NCI-H1105 (cell line): ENCODE measurements at places on chromosomes 7 and 10.

DNA sequence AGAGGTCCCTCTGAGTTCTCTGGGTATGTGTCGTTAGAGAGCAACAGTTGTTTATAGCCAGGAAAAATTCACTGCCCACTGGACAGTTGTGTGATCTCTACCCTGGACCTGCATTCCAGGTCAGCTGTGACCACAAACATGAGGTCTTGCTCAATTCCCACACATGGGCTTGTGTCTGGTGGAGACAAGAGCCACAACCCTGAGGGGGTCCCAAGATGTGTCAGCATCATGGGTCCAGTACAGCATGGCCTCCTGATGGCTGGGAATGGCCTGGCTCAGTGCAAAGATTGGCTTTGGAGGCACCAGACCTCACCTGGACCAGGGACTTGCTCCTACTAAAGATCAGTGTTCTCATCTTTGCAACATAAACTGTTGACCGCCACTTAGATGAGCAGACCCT lies 751.6 kb downstream of the GRID1 start:
- no peak for DNase-seq

DNA sequence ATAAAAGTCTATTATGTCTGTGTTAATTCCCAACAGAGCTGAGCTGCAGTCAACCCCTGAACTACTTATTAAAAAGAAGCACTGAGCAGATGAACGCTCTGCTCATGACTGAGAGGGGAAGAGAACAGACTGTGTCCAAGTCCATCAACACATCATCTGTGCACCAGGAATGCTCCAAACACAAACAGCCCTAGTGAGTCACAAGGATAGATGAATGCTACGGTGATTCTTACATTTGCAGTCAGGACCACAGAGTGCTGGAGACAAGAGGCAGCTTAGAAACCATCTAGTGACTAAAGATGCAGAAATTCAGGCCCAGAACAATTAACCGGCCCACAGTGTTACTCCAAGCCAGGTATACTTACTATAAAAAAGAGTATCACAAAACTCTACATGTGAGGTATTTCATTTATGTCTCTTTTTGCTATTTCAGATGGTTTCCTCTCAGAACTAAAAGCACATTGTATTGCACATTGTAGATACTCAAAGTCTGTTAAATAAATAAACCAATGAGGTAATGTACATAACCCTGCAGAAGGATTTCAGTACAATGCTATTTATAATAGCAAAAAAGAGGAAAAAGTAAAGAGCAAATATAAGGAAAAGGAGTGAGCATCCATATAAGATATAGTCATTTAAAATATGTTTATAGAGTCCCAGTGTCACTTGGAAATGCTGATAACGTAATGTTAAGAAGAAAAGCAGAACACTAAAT lies 159.2 kb downstream of the KCNMA1 start:
- DNase-seq: no peak

GRCh38 chr10:116427671-116428070 lies at the start of gene PNLIPRP3:
TSS of gene PNLIPRP3 (plus strand) at chr10:116427847. CDS start at chr10:116428013, 166 bp downstream.
- no peak for DNase-seq

DNA sequence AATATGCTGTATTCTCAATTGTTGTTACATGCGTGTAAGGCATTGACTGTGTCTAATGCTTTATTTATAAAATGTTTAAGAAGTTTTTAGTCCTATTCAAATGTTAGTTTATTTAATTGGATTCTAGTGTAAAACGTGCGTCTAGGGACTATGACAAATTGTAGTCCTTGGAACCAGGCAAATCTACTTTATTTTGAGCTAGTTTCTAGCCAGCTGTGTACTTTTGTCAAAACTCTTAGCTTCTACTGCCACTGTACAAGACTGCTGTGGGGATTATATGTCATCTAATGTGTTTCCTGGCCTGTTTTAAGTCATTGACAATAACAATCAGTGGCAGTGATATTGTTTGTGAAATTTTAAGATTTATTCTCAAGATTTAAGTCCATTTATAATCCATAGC lies 220.5 kb upstream of the SEMA3D start:
- no peak for DNase-seq

DNA sequence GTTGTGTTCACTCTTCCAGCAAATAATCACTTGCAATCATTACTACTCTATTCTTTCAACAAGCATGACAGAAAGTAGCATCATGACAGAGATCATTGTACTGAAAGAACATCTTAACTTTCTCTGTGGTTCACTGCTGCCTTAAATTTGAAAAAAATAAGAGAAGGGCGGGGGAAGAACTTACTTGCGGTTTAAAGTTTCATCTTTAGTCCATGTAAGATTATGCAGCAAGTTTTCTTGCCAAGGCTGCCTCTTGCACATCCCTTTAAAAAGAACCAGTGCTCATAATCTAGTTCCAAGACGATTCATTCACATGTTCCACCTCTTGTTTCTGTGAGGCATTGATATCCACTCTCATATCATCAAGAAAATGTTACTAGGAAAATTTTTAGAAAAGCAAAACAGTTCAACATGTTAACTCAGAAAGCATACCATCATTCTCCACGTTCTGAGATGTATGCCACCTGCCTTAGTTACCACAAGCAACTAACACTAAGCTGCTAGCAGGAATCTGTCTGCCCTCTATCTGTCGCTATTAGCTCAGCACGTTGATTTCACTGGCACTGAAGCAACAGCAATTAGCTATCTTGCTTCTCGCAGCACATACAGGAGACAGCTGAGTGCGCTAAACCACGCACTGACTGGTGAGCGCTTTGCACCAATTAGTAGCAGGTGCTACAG lies at the start of gene PCDH15:
PCDH15 (minus strand) TSS at position 491 of the 681 bp plus-strand sequence. CDS start 136,969 bp downstream, outside the sequence.
- peak; percentile 72 for DNase-seq

DNA sequence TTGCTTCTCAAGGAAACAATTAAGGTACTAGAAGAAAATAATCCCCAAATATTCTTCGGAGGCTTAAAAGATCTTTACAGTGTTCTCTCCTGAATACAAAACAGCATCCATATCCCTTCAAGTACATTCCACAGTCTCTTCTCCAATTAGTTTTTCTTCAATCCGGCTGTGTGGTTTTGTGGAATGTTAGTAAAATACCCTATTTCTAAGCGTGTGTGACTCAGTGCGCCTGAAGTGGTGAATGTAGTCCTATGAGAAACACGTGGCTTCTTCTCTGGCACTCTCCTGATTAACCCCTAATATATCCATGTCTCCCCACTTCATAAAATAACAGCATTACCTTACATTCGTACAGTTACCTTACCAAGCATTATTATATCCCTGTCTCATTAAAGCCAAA lies 570.2 kb downstream of the ARL4A start:
- DNase-seq: no peak

GRCh38 chr10:99788598-99789256 lies 6.3 kb downstream of the ABCC2 start:
- no peak for DNase-seq

GRCh38 chr10:789831-790701 lies 100.6 kb upstream of the DIP2C start:
- DNase-seq: no peak

- DNase-seq: no peak
These were observed 1.0 kb upstream of the NPFFR1 start for GRCh38 chr10:70284542-70285475.

DNA sequence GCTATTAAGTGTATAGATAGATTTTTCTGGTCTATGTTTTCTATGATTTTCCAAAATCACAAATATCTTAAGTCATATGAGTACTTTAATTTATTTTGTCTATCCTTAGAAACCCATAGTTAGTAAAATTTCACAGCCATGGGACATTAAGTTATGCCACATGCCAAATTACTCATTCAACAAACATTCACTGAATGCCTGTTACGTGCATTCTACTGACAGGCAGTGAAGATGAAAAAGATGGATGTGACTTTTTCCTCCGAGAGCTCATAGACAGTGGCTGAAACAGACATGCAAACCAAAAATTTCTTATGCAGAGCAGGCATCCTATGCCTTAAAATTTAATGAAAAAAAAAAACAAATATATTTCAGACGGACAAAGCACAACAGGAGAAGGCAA lies 84.9 kb downstream of the CHRM2 start:
- no peak for DNase-seq

DNA sequence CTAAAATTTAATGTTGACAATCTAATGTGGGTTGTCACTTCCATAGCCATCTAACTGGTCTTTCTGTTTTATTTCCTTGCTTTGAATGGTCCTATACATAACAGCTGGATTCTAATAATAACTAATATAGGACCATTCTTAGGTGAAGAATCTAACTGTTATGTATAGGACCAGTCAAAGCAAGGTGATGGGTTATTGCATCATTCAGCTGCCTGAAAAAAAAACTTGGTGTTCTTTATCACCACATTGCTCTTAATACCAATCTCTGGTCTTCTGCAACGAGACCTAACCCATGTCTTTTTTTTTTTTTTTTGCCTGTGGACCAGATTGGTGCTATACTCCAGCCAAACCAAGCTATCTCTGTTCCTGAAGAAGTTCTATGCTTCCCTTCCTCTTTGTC lies 45.7 kb upstream of the SLC39A12 start:
- no peak for DNase-seq

- no peak for DNase-seq
These were observed 50.5 kb downstream of the FZD1 start for GRCh38 chr7:91314591-91315323.

GRCh38 chr7:8325067-8325466 lies 63.1 kb upstream of the ICA1 start:
- DNase-seq: no peak

DNA sequence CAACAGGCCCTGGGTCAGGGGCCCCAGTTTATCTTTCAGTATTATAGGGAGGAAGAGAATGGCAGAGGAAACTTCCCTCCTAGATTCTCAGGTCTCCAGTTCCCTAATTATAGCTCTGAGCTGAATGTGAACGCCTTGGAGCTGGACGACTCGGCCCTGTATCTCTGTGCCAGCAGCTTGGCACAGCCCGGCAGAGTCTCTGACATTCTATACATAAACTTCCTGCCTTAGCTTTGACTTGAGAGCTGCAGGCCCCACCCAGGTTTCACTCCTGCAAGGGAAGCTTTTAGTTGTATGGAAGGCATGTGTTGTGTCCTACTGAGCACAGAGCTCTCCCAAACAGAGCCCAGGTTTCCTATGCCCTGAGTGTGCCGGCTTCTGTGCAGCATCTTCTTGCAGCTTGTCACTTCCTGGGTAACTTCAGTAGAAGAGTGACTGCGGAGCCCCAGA lies 205.6 kb upstream of the PRSS58 start:
- DNase-seq: no peak

GRCh38 chr10:62907470-62908212 lies 91.5 kb upstream of the EGR2 start:
- DNase-seq: no peak

- DNase-seq: no peak
These were observed 702 bp downstream of the TMEM130 start for GRCh38 chr7:98869027-98869596.

GRCh38 chr7:41752615-41753014 lies 49.7 kb upstream of the INHBA start:
- DNase-seq: no peak

GRCh38 chr10:131200856-131201470 lies 110.6 kb downstream of the TCERG1L start:
- DNase-seq: no peak

- no peak for DNase-seq
These were observed 199.9 kb upstream of the TCERG1L start for GRCh38 chr10:131511391-131511790.

DNA sequence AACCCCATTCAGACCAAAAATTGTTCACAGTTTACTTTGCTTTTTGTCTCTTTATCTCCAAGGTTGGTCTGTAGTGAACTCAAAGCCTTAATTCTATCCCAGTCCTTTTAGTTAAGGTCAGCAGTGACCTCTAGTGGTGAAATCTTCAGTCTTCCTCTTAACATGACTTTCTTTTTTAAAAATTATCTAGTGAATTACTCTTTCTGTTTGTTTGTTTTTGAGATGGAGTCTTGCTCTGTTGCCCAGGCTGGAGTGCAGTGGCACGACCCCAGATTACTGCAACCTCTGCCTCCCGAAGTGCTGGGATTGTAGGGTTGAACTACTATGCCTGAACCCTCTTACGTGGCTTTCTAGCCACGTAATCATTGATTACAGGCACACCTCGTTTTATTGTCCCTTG lies 25.0 kb downstream of the ZNF487 start:
- DNase-seq: peak; percentile 37

DNA sequence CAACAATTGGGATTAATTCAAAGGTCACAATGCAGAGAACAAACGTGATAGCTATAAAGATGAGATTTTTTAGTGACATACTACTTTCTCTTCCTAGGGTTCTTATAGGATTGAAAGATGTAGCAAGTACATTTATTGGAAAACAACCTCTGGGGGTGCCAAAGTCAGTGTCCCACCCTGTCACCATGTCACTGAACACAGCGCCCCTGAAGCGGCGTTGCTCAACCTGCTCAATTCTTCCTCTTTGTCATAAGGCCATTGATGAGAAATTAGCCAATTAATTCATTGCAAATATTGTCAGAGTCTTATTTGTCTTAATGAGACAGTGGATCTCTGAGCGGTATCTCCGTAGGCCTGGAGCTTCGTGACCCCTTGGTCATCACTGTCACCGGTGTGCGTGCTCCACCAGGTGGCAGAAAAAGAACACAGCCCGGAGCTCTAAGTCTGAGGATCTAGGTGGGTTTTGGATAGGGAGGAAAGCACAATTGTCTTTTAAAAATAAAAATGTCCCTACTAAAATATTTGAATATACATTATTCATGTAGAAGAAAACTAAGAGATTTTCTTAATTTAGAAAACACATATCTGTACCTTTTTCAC lies 362.6 kb downstream of the PAXIP1 start:
- DNase-seq: no peak

DNA sequence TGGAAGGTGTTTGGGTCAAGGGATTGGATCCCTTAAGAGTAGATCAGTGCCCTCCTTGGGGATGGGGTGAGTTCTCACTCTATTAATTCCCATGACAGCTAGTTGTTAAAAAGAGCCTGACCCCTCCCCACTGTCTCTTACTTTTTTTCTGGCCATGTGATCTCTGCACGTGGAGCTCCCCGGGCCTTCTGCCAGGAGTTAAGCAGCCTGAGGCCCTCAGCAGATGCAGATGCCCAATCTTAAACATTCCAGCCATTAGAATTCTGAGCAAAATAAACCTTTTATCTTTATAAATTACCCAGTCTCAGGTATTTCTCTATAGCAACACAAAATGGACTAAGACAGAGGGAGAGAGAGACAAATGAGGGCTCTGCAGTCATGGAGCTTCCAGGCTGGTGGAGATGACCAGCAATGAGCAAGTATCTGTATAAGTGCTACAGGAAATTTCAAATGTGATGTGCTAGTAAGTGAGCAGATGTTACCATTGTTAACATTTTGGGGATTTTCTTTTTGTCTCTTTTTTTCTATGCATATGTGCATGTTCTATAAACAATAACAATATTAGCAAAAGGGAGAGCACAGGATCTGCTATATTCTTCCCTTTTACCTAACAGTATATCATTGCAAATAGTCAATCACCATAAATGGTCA lies 26.7 kb downstream of the PLPP4 start:
- no peak for DNase-seq

DNA sequence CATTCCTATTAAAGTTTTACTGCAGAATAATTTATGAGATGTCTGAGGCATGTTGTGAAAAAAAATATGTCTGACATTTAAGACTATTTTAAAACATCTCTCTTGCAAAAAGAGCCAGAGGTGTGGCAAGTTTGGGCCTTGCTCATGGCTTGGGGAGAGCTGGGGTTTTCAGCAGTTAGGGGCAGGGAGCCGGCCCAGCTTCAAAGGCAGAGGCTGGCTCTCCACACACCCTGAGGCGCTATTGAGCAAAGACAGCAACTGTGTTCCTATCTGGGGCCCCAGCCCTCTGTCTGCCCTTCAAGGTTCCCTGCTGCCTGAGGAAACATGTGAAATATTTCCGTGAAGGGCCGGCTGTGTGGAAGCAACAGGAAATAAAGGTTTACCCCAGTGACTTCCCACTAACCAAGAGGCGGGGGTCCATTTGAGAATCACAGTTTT lies 94.0 kb downstream of the SORBS1 start:
- no peak for DNase-seq
